ENCODE measurements at places on chromosomes 11 and 22. TPM values are rescaled to one million over a fixed set of nuclear protein-coding genes. Genes with fewer than 3 reads are reported as not detected.

Gene ABTB2
- 8.9 TPM for polyA plus RNA-seq

Gene LYVE1
- 24.1 TPM for polyA plus RNA-seq

- no peak for DNase-seq
These were observed 353.8 kb downstream of the TMEM135 start for GRCh38 chr11:87391496-87391895.

Gene NDUFS3
- polyA plus RNA-seq: 121 TPM

DNA sequence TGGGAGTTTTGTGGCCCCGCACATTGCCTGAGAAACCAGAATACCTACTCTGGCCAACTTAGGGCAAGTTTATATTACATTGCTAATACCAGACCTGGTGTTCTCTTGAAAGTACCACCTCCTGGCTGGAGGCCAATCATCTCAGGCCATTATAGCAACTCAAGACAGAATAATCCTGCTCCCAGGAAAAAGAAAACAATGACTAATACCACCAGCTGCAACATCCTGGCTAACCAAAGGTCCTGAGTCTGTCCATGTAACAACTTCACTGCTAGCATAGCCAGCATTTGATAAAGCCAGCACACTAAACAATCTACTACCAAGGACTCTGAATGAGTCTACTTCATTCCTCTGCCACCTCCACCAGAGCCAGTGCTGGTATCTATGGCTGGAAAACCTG lies 1298.7 kb upstream of the CNTN5 start:
- no peak for DNase-seq

GRCh38 chr22:46755525-46755924 lies 6.9 kb upstream of the TBC1D22A start:
- DNase-seq: no peak

- DNase-seq: peak; percentile 15
These were observed 105.2 kb upstream of the TMEM45B start for GRCh38 chr11:129710423-129710822.

DNA sequence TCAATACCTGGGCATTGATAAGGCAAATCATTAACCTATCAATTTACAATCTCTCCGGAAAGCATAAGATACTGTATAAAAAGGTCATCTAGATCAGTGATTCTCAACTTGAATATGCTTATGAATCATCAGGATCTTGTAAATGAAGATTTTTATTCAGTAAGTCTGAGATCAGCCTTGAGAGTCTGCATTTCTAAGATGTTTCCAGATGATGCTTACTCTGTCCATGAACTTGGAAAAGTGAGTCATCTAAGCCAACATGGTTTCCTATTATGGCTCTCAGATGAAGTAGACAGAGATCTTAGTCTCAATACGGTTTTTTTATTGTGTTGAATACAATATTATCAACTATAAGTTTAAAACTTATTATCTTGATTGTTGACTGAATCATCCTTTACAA lies 226.4 kb upstream of the KIRREL3 start:
- DNase-seq: no peak

GRCh38 chr11:34640050-34640923 lies 19.4 kb downstream of the EHF start:
- DNase-seq: no peak

Gene MRPL17
- 49.5 TPM for polyA plus RNA-seq

Gene C11orf87
- 0.07 TPM for polyA plus RNA-seq

DNA sequence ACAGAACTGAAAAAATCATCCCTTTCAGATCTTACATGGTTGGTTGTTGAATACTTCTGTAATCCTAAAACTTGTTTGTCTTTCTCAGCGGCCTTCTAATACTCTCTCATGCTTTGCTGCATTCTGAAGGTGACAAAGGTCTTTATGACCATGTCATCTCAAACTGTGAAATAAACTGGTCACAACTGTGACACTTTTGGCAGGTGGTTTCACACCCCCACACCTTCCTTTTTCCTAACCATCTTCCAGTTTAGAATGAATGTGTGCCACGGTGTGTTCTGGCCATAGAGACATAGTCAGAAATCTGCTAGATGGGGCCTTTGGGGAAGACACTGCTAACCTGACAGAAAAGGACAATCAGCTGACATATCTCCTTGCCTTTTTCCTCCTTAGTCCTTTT lies 14.7 kb upstream of the RFPL3 start:
- DNase-seq: no peak

Gene CHRNA10
- 1.8 TPM for polyA plus RNA-seq

Gene ARHGAP8
- polyA plus RNA-seq: 9.7 TPM

GRCh38 chr11:86814775-86815174 lies 14.4 kb downstream of the PRSS23 start:
- DNase-seq: no peak

Gene NXPE2
- polyA plus RNA-seq: not detected

DNA sequence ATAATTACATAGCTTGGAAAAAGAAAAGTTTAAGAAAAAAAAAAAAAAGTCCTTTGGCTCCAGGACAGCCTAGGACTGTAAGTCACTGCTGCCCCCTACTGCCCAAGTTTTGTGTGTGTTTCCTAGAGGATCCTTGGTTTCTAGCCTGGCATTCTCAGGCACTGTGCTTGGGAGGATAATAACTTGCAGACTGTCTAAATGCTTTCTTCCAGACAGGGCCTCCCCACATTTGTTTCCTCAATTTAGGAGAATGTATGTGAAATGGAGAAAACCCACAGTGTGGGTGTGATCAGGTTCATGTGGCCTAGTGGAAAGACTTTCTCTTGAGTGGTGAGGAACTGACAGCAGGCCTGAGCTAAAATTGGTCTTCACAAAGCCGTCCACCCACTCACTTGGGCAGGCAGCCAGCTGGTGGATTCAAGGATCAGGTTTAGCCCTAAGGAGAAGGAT lies 191.0 kb downstream of the NAV2 start:
- DNase-seq: peak; percentile 92

GRCh38 chr11:15649371-15650104 lies 534.8 kb downstream of the INSC start:
- DNase-seq: no peak

Gene ADM
- 3.7 TPM for polyA plus RNA-seq
